ENCODE measurements at places on chromosomes 1 and 21.
A peak's percentile ranks its signal among the peaks of the same experiment; 100 is the strongest.

GRCh38 chr1:73105755-73106154 is 823.4 kb upstream of the NEGR1 start:
- DNase-seq = no peak

DNA sequence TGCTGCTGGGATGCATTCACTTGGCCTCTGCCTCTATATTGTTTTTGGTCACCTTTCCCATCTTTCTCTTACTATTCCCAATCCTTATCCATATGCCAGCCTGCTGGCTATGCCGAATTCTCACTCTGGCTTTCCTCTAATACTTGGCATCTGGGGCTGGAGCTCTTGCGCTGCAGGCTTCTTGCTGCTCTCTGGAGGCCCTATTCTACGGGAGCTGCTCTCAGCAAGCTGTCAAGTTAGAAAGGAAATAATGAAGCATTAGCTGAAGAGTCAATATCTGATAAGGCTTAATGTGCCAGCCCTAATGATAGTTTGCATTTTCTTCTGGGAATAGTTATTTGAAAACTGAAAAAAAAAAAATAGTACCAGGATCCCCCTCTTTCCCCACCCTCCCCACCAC is 125.3 kb upstream of the CYYR1 start:
- DNase-seq = no peak

GRCh38 chr1:247530785-247531184 is 5.5 kb downstream of the OR2C3 start:
- no peak for DNase-seq

DNA sequence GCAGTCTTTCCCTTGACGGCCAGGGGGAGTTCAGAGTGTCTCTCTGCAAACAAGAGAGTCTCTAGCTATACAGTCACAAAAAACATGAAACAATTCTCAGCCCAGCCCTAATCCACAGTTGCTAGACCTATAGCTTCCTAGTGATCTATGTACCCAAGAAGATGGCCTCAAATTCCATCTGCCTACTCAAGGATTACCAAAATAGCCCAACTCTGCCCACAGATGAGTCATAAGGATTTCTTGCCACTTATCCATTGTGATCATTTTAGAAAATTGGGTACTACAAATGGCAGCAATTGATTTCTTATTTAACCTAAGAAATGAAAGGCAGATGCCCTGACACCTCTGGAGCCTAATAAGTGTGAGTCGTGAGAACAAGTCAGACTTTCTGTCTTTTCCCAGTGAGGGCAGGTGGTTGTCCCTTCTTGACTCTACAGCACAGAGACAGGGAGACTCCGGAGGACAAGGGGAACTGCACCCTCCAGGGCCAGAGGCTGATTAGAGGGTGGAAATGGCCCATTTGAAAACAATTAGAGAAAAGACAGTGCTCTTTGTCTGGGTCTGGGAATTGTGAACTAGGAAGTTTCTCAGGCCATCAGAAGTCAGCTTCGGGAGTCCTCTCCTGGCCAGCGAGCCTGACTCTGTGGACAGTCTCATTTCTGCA is 65.4 kb downstream of the ABCA4 start:
- DNase-seq = no peak

- DNase-seq = peak; percentile 33
Measured at GRCh38 chr1:20411196-20411980, 74.6 kb downstream of the CAMK2N1 start.

DNA sequence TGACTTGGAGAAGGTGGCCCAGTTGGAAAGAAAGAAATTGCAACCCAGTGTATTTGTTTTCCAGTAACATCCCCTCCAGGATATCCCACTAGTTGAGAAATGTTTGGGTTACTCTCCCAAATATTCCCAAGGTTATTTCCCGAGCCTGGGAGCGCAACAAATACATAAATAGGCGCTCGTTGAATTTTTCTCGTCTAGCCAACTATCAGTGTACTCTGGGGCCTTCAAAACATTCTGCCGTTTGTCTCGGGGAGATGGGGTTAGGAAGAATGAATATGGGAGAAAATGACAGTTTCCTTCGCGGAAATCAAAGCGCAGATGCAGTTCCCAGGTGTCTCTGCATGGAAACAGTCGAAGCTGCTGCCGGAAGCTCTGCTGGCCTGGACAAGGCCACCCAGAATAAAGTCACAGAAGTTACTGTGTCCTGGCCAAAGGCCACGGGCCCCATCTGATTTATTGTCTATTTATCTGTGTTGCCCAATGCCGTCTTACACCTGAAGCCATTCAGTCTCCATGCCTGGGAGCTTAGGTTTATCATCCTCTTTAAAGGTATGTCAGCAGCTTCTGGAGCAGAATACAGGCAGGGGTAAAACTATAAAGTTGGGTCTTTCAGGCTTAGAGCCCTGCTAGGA is 1.0 kb downstream of the C1orf115 start:
- DNase-seq = no peak

GRCh38 chr21:20968391-20968790 is 29.8 kb upstream of the NCAM2 start:
- no peak for DNase-seq

DNA sequence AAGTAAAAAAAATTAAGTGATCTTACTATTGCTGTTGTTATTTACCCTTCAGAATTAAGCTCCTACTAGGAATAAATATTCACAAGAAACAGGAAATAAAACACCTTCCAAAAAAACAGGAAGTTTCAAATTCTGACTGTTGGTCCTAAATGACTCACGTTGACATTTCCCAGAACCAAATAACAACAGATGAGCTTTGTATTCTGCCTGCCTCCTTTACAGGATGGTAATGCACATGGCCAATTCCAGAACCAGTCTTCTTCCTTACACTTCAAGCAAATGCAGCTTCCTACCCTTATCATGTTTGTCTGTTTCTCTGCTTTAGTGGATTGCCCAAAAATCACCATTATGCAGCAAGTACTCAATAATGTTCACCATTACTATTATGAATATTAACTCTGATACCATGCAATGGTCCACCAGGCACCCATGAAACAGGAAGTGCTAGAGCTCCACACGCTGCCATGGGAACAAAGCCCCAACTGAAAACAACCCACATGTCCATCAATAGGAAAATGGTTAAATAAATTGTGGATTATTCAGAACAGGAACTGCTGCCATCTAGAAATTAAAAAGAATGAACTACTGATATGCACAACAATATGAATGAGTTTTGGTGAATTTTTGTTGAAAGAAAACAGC is 8.9 kb downstream of the CASP9 start:
- no peak for DNase-seq

GRCh38 chr1:223716302-223716862 is 4.0 kb downstream of the CAPN2 start:
- DNase-seq = no peak

DNA sequence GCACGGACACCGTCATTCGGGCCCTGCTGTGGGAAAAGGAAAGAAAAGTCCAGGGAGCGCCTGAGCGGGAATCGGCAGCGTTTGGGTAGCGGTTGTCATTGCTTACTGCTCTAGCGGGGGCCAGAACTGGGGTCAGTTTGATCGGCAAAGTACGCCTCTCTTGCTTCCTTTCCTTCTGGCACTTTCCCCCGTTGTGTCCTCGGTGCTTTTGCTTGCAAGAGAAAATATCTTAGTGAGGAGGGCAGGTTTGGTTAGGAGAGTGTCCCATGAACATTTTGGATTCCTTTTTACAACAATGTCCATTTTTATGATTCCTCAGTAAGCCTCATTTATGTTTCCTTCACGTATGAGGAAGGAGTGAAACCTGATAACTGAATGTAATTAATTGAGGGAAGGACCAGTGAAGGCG is 670 bp downstream of the ST3GAL3 start:
- DNase-seq = no peak

DNA sequence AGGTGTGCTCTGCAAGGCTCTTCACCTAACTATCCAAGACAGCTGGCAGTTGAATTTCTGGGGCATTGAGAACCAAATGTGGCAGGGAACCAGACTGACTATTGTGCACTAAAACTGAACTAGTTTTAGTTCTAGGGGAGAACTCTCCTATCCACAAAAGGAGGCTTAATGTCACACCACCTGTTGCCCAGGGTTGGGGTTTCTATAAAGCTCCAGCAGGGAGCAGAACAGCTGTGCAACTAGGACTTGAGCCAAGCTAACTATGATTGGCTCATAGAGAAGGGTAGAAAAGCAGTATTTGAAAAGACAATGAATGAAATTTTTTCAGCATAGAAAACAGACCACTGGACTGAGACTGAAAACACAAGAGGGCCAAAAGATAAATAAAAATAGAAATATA is 53.3 kb upstream of the FGGY start:
- DNase-seq = no peak

DNA sequence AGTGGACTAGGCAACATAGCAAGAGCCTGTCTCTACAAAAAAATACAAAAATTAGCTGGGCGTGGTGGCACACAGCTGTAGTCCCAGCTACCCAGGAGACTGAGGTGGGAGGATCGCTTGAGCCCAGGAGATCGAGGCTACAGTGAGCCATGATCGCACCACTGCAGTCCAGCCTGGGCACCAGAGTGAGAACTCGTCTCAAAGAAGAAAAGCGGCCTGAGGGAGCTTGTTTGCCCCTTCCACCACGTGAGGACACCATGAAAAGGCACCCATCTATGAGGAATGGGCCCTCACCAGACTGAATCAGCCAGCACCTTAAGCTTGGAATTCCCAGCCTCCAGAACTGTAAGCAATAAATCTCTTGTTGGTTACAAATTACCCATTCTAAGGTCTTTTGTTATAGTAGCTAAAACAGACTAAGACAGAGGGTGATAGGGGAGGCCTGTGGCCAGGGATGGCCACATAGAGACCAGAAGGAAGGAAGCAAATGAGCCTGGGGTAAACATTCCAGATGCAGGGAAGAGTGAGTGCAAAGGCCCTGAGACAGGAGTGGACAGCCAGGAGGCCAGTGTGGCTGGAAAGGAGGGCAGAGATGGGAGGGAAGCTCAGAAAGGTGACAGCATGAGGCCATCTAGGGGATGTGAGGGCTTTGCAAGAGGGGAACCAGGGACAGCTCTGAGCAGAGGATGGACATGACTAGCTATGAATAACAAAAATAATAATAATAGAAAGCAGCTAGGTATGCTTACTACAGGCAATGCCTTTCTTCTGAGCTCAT is 120.1 kb downstream of the MATN1 start:
- no peak for DNase-seq

GRCh38 chr1:39386997-39387396 is 104.4 kb upstream of the BMP8A start:
- no peak for DNase-seq

- DNase-seq = no peak
Measured at GRCh38 chr1:109721042-109721441, 9.0 kb downstream of the GSTM5 start.

DNA sequence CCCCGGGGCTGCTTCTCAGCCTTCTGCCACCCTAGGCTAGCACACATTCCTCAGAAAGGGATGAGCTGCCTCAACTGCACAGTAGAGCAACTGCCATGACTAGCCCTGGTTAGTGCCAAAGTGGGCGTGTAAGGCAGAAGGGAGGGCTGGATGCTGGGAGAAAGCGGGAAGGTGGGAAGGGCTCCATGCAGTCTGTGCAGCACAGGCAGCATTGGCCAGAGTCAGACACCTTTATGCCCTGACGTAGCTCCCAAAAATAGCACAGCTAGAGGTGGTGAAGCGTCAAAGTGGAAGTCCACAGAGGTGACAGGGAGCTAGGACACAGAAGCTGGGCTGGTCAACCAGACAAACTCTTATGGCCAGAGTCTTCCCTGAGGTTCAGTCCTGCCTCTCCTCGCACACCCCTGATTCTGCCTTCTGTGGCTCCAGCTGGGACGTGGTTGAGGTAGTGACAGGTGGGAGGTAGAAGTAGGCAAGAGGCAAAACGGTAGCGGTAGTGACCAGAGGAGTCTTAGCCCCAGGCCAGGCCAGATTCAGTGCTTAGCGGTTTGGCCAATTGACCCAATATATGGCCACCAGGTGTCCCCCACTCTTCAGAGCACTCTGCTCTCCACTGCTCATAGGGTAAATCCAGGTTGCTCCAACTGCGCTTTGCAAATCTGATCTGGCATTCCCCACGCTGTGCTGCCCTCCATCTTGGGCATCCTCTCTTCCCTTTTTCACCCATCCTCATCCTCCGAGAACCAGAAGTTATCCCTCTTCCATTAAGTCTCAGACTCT is 45.6 kb downstream of the DDX20 start:
- DNase-seq = no peak

- DNase-seq = no peak
Measured at GRCh38 chr1:234484991-234485739, 6.2 kb upstream of the TARBP1 start.

GRCh38 chr1:37795340-37796125 is 1.9 kb downstream of the MANEAL start:
- DNase-seq = no peak

- DNase-seq = no peak
Measured at GRCh38 chr1:35768350-35769187, 1.2 kb downstream of the CLSPN start.

All from PC-9 (cell line).